ENCODE measurements at places on chromosomes 12 and 14.

- DNase-seq, result no peak
These were observed 182.6 kb downstream of the SUDS3 start for GRCh38 chr12:118558941-118559340.

- no peak for DNase-seq
These were observed 4.7 kb downstream of the TNFRSF1A start for GRCh38 chr12:6336889-6337853.

GRCh38 chr12:85394065-85394464 is 114.0 kb downstream of the ALX1 start:
- DNase-seq, result no peak

DNA sequence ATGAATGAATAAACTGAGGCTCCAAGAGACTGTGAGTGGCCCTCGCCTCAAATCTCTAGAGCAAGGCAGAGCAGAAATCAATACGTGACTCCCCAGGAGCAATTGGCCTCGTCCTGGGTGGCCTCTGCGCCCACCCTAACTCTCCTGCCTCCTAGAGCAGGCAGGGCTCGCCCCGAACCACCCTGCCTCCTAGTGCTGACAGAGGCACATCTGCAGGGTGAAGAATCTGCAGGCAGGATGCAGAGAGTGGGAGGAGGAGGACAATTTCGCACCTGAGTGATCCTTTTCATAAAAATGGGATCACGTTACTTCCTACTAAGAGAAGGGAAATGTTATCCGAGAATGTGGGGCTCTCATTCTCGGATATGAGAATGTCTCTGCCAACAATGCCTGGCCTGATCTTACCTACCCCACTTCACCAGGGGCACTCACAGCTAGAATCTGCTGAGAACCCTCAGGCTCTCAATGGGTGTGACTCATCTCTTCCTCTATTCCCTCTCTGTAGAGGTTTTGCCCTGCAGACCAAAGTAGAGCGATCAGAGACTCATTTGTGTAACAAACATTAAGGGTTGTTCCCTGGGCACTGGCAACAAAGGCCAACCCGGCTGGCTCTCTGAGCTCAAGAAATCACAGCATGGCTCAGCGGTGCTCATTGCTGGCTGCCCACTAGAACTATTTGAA is 61.7 kb upstream of the BCL2L14 start:
- DNase-seq, result peak; percentile 38

DNA sequence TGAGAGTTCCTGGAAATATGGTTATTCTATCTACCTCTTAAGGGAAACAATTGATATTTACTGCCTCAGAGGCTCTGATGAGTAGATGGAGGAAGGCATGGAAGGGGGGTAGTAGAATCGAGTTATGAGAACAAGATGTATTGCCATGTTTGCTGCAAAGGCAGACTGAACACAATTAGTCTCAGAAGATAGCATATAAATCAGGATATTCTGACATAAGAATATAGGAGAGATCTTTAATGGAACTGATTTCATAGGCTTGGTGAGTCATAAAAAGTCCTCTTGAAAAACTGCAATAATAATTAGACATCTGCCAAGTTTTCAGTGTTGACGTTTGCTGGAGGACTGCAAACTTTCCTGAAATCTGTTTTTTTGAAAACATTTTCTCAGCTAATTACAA is 636.1 kb downstream of the TMTC2 start:
- DNase-seq, result no peak

- no peak for DNase-seq
These were observed 44.8 kb downstream of the PLXNC1 start for GRCh38 chr12:94193168-94193567.

DNA sequence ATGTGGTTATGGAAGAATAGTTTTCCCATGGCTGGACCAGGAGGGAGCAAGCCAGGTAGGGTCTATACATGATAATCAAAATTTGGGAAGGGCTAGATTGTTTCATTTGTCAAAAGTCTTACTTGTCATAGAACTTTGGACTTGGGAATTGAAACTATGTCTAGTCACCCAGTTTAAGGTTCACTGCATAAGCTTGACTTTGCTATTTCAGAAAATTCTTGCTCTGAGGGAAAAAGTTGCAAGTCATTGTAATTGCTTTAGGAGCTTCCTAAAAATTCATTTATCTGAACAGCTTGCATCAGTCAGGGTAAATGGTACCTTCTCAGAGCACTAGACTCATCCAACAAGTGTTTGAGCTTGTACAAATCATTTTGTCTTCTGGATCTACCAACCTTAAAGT is 1194.7 kb downstream of the GALC start:
- DNase-seq, result no peak

- no peak for DNase-seq
These were observed 476.9 kb upstream of the PRICKLE1 start for GRCh38 chr12:43066471-43066870.

GRCh38 chr12:100741084-100741711 is 53.4 kb upstream of the ANO4 start:
- DNase-seq, result peak; percentile 47

DNA sequence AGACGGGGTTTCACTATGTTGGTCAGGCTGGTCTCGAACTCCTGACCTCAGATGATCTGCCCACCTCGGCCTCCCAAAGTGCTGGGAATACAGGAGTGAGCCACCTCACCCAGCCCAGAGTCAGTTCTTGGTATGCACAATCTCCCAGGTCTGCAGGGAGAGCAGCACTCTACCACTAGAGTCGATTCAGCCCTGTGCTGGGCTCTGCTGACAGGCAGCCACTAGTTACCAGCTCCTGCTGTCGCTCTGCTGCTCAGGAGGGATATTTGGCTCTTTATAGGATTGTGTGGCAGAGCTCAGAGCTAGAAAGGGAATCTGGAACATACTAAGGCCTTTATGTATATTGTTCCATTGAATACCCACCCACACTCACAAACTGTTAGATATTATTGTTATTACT is 44.3 kb downstream of the SPTB start:
- no peak for DNase-seq

DNA sequence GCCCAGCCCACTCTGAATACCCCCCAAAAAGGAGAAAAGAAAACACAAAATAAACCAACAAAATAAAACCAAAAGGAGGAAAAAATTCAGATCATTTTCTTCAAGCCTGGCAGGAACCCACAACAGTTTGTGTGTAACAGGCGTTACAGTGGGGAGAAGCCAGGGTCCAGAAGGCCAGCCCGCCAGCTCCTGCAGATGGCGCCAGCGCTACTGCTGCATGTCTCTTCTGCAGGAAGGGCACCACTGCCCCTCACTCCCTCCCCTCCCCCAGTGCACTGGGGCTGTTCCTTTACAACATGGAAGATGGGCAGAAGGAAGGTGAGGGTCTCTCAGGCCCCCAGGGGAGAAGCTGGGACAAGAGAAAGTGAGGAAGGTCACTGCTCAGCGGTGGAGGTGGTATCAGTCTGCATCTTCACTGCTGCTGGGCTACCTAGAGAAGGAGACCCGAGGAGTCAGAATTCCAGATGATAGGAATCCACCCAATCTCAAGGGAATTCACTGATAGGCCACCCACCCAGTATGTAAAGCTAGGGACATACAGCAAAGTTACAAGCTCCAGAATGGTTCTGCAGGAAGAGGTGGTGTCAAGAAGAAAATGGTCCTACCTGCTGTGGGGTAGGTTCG is 2.3 kb upstream of the NOP2 start:
- DNase-seq, result peak; percentile 69

GRCh38 chr14:39015360-39015961 is 87.6 kb downstream of the SEC23A start:
- DNase-seq, result peak; percentile 31

- no peak for DNase-seq
These were observed 38.8 kb downstream of the CCNK start for GRCh38 chr14:99519931-99520421.

DNA sequence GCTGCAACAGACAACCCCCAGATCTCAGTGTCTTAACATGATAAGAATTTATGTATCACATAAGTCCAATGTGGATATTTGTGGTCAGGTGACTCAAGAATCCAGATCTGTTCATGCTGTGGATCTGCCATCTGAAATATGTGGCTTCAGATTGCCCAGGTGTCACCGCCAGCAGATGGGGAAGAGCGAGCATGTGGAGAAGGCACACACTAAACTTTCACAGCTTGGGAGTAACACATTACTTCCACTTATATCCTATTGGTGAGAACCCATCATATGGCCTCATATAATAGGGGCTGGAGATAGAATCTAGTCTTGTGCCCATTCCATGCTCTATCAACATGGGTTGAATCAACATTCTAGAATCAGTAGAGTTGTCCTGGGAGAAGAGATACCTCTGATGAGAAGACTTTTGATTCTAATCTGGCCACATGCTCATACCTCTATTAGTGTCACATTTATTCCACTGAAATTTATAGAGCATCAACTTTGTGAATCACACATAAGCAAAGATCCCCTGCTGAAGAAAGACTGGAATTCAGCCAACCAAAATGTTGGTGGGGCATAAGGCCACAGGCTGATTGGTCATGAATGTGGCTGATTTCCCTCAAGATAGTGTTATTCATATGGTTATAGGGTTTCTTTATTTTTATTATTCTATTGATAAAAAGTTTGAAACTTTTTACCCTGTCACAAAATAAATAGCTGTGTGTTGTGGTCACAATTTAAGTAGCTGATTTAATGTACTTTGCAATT is 6.0 kb upstream of the CALCOCO1 start:
- no peak for DNase-seq

DNA sequence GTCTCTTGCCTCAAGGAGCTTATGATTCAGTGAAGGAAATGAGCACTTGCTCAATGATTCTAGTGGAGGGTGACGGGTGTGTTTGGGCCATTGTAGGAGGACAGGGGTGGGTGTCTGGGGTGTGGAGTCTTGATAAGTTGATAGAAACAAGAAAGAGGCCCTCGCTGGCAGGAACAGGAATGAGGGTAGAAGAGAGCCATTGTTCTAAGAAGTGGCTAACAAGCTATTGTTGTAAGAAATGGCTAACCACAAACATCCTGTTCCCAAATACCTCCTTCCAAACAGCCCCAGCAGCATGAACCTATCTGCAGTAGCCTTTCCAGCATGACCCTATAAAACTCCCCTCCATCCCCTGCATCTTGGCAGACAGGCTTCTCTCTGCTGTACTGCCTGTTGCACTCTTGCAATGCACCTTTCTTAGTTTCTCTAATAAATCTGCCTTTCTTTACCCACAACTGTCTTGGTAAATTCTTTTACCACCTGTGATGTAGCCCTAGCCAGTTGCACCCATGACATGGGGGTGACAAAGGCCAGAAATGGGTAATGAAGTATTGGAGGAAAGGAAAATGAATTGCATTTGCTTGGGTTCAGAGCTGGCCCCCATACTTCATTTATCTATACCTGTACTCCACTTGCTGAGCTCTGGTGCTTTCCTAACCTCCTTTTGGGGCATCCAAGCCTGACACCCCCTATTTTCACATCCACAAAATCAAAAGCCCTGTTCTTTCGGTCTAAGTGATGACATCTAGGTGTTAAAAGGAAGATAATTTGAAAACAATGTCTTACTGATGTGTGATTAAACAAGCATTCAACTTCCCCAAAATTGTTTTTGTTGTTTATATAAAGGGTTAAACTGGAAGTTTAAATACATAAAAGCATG is 389.1 kb downstream of the GRIN2B start:
- no peak for DNase-seq

DNA sequence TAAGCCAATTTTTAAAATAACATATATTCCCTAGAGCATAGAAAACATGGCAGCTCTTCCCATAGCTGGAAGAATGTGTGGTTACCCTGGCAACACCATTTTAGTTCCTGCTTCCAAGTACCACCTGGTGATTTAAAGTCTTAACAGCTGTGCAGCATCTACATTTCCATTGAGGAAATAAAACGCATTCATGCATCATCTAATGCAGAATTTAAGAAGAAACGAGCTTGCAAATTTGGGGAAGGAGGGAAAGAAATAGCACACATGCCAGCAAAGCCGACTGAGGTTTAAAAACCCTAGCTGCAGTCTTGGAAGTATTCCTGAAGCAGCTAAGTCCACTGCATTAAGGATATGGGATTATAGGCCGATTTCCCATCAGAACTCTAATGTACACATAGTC is 22.8 kb upstream of the SLC38A2 start:
- DNase-seq, result peak; percentile 41

DNA sequence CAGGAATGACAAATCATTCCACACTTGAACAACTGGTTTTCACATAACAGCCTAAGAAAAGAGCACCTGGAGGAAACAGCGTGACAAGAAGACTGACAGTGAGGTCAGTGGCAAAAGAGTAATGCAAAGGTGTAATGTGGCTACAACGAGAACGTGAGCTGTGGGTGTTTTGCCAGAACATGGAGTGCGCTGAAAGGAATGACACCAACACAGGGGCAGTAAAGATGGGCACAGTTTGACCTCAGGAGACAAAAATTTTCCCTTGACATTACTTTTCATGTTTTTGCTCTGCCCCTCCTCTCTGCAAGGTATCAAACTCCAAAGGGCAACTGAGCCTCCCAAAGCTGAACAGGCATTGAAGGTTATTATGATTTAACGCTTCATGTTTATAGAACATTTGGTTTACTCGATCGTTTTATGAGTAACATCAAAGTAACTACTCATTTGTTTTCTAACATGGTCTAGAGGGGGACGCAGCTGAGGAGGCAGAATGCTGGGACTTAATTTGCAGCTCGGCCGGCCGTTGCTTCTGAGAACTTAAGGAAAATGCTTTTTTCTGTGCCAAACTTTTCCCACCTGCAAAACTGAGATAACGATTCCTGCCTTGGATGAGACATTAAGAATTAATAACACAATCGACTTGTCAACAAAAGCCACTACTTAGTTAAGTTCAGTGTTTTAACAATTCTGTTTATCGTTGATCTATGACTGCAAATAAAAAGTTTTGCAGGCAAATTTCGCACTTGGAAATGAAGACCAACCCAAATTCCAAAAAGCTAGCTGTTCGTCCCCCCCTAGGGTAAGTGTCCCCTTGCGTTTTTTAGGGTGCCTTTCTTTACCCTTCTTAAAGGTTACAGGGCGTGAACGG is 954 bp downstream of the HAUS4 start:
- no peak for DNase-seq

GRCh38 chr14:58488550-58488949 is 61.0 kb downstream of the KIAA0586 start:
- no peak for DNase-seq

- DNase-seq, result no peak
These were observed 653.8 kb downstream of the NOVA1 start for GRCh38 chr14:25944020-25944419.

GRCh38 chr14:34181338-34181737 is 230.5 kb upstream of the EGLN3 start:
- no peak for DNase-seq

GRCh38 chr12:91413581-91414546 is 231.2 kb upstream of the DCN start:
- DNase-seq, result peak; percentile 29
